ENCODE measurements at places on chromosomes 2 and 18. TPM values are rescaled to one million over a fixed set of nuclear protein-coding genes. Genes with fewer than 3 reads are reported as not detected.

The HOXD4 gene
- total RNA-seq: 2.5 TPM

The COL3A1 gene
- total RNA-seq: 9.3 TPM

The RGPD4 gene
- total RNA-seq: not detected

The PLEKHH2 gene
- 0.51 TPM for total RNA-seq

- no peak for DNase-seq
Measured at GRCh38 chr18:39506581-39507330, 1941.2 kb upstream of the CELF4 start.

DNA sequence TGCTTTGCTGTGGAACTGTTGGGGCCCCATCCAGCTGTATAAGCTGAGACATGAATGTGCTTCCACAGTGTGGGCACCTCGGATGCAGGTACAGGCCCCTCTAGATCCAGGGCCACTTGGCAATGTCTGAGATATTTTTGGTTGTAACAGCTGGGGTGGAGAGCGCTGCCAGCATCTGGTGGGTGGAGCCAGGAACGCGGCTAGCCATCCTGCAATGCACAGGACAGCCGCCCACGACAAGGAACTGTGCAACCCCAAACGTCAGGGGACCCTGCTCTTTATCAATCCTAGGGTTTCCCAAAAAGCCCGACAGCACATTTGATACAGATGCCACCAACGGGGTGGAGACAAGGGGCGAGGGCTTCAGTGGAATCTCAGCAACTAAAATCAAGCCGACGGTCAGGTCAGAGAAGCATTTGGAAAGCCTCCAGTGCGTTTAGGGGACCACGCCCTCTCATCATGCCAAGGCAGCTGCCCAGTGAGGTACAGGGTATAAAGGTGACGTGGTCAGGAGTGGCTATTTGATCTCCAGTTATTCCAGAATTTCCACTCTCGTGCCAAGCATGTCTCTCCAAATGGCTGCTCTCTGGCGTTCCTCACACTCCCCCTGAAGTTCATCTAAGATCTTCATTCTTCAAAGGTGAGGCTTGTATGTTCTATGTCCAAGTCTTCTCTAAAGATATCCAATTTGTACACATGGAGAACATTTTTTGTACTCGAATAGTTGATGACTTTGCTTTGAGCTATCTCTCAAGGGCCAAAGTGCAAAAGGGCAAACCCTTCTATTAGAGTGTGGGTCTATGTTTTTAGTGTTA, 55.7 kb downstream of the LRRFIP1 start:
- no peak for DNase-seq

- no peak for DNase-seq
Measured at GRCh38 chr18:74977041-74977440, 231.9 kb downstream of the PTGR3 start.

DNA sequence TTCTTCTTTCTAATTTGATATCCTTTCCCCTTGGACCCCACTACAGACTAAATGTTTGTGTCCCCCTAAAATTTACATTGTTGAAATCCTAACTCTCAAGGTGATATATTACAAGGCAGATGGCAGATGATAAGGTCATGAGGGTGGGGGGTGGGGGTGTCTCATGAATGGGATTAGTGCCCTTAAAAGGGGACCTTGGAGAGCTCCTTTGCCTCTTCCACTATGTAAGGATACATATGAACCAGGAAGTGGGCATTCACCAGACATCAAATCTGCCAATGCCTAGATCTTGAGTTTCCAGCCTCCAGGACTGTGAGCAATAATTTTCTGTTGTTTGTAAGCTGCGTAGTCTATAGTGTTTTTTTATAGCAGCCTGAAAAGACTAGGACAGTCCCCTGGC, 89.1 kb downstream of the PLA2R1 start:
- no peak for DNase-seq
